ENCODE measurements at places on chromosomes 6 and 20.

- H3K27me3 ChIP-seq, result no peaks in the 10 kb centered on the region
- H3K4me3 ChIP-seq, result no peak overlapping the region
- H3K4me1 ChIP-seq, result no peaks in the 10 kb centered on the region
- peaks cover 17% of the 10 kb centered on the region for H3K36me3 ChIP-seq
- H3K27ac ChIP-seq, result no peak overlapping the region
These were observed 13.9 kb downstream of the PI16 start for GRCh38 chr6:36968266-36968977.

DNA sequence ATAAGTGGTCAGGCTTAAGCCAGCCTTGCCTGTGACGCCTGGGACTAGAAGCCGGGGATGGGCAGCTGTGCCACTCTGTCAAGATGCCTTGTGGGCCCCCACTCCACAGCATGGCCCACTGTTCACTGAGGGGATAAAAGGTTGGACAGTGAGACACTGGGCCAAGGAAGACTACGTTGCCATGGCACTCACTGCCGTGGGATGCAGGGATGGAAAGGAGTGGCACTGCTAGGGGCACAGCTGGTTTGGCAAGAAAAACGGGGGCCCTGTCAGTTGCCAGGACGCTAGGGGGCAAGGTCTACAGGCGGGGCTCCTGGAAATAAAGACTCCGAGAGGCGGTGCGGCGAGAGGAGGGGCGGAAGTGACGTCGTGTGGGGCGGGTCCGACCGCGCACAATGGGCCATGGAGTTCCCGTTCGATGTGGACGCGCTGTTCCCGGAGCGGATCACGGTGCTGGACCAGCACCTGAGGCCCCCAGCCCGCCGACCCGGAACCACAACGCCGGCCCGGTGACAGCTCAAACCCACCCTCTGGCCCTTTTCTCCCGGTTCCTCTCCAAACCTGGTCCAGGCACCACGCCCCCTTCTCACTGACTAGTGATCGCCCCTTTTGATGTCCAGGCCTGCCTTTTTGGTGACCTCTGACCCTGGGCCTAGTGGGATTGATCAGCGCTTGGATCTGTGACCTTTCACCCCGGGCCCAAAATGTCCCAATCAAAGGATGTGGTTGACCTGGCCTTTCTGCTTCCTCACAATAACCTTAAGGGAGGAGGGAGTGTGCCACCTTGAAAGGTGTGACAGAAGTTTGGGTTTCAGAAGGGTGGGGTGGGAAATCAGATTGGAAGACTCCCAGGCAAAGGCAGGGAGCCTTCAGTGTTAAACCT is at the start of gene ATAT1:
Gene ATAT1 (plus strand): TSS at position 391 of the 883 bp plus-strand sequence.
- peak within 1 kb of the TSS; percentile 93 for H3K4me3 ChIP-seq
- no peaks in the 10 kb centered on the region for H3K27me3 ChIP-seq
- peak within 1 kb of the TSS; percentile 98 for H3K27ac ChIP-seq
- peaks cover 20% of the 10 kb centered on the region for H3K36me3 ChIP-seq

DNA sequence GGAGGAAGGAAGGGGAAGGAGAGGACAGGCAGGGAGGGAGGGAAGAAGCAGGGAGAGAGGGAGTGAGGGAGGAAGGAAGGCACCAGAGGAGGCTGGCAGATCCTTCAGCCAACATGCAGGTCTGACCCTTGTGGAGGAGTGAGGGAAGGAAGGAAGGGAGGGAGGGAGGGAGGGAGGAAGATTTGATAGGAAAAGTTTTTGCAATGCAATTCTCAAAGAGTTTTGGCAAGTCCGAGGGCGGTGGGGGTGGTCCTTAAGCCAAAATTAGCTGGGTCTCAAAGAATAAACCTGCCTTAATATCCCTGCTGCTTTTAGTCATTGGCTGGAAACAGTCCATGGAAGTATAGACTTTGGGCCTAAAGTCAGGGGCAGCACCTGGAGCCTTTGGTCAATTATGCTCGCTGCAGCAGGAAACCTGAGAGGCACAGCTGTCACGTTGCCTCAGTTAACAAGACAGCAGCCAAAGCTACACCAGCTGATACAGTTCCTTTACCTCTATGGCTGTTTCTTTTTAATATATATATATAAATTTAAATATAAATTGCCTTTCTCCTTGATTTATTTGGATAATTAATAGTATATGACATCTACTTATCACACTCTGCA is 115.7 kb upstream of the RALGAPA2 start:
- DNase-seq, result no peak
- H3K4me3 ChIP-seq, result no peak overlapping the region
- H3K36me3 ChIP-seq, result peaks cover 2% of the 10 kb centered on the region
- no peaks in the 10 kb centered on the region for H3K4me1 ChIP-seq

GRCh38 chr6:140437619-140438345 is 1063.3 kb upstream of the CITED2 start:
- no peak overlapping the region for H3K27ac ChIP-seq
- H3K4me3 ChIP-seq, result no peak overlapping the region
- H3K4me1 ChIP-seq, result peaks cover 2% of the 10 kb centered on the region

DNA sequence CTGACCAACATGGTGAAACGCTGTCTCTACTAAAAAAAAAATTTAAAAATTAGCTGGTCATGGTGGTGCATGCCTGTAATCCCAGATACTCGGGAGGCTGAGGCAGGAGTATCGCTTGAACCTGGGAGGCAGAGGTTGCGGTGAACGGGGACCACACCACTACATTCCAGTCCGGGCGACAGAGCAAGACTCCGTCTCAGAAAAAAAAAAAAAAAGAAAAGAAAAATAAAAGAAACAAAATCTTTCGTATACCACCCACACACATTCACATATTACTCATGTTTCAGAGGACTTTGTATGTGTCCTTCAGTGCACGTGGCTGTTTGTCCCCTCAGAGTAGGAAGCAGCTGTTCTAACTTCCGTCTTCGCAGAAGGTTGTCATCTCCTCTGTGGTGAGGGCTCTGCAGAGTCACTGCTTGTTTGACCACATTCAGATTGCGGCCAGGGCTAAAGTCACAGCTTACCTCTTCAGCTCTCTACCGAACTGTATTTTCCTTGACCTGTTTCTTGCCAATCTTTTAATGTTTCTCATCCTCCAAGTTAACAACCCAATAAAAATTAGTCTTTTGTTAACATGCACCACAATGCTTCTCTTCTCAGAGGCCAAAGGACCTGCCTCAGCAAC is 36.6 kb upstream of the HIVEP1 start:
- no peak for DNase-seq
- H3K4me1 ChIP-seq, result peaks cover 2% of the 10 kb centered on the region
- H3K27ac ChIP-seq, result no peak overlapping the region
- H3K36me3 ChIP-seq, result no peaks in the 10 kb centered on the region
- no peak overlapping the region for H3K4me3 ChIP-seq

DNA sequence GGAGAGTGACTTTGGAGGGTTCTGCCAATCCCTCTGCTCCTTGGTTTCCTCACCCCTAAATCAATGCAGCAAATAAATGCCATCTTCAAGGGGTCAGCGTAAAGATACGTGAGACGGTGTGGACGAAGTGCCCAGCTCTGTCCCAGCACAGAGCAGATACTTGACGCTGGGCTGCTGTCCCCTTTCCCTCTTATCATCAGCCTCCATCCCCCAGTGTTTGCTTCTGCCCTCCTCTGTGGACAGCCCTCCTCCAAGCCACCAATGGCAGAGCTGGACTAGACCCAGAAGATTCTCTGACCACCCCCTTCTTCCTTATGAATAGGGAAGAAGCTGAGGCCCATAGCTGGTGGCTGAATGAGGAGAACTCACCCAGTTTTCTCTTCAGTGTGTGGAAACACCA is 17.7 kb upstream of the PI16 start:
- no peaks in the 10 kb centered on the region for H3K36me3 ChIP-seq
- no peak overlapping the region for H3K27ac ChIP-seq
- H3K4me1 ChIP-seq, result peaks cover 3% of the 10 kb centered on the region
- DNase-seq, result no peak
- H3K27me3 ChIP-seq, result peaks cover 6% of the 10 kb centered on the region

DNA sequence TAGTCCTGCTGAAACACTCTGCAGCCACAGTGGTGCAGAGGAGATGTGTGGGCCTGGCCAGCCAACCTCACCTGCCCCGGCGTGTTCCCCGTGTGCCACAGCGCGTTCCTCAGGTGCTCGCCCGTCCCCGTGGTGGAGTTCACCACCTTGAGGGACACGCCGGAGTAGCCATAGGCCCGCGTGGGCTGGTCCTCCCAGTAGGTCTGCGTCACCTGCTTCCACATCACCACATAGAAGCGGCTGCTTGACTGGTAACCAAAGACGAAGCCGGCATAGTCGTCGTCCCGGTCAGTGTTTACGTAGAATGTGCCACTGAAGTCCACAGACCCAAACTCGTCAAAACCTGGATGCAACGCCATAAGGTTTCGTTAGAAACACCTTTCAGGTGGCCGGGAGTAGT is 31.5 kb downstream of the THBS2 start:
- no peaks in the 10 kb centered on the region for H3K27me3 ChIP-seq
- peaks cover 1% of the 10 kb centered on the region for H3K4me1 ChIP-seq
- no peaks in the 10 kb centered on the region for H3K36me3 ChIP-seq
- H3K27ac ChIP-seq, result no peak overlapping the region
- no peak for DNase-seq

GRCh38 chr6:133504158-133504557 is 263.0 kb downstream of the EYA4 start:
- peaks cover 2% of the 10 kb centered on the region for H3K4me1 ChIP-seq
- H3K27me3 ChIP-seq, result peaks cover 2% of the 10 kb centered on the region
- no peak overlapping the region for H3K4me3 ChIP-seq
- H3K36me3 ChIP-seq, result no peaks in the 10 kb centered on the region
- H3K27ac ChIP-seq, result no peak overlapping the region

GRCh38 chr6:123462152-123462551 is 174.6 kb downstream of the TRDN start:
- peaks cover 2% of the 10 kb centered on the region for H3K4me1 ChIP-seq
- no peak overlapping the region for H3K4me3 ChIP-seq
- no peaks in the 10 kb centered on the region for H3K27me3 ChIP-seq
- H3K27ac ChIP-seq, result no peak overlapping the region

- H3K27me3 ChIP-seq, result peaks cover 16% of the 10 kb centered on the region
- peaks cover 17% of the 10 kb centered on the region for H3K4me1 ChIP-seq
- H3K27ac ChIP-seq, result no peak overlapping the region
- DNase-seq, result no peak
These were observed 252.6 kb downstream of the DLL1 start for GRCh38 chr6:170038251-170038650.

- H3K27me3 ChIP-seq, result peaks cover 25% of the 10 kb centered on the region
- H3K36me3 ChIP-seq, result no peaks in the 10 kb centered on the region
- no peak overlapping the region for H3K4me3 ChIP-seq
- no peak for DNase-seq
- H3K27ac ChIP-seq, result no peak overlapping the region
These were observed 9.7 kb downstream of the NOTCH4 start for GRCh38 chr6:32214126-32214525.

DNA sequence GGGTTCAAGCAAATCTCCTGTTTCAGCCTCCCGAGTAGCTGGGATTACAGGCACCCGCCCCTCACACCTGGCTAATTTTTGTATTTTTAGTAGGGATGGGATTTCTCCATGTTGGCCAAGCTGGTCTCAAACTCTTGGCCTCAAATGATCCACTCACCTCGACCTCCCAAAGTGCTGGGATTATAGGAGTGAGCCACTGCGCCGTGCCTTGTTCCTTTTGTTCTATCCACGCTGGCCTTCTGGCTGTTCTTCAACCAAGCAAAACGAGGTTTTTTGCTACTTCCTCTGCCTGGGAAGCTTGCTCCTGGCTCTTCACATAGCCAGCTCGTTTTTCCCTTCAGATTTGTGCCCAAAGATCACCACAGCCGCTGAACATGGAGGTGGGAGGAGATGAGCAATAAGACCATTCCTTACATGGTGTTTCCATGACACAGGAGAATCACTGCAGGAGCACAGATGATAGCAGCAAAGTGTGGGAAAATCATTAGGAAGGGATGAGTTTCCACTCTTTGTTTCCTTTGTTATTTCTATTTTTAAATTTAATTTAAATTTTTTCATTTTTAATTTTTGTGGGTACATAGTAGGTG is 201.0 kb upstream of the ZNF217 start:
- DNase-seq, result no peak
- no peak overlapping the region for H3K4me3 ChIP-seq
- no peaks in the 10 kb centered on the region for H3K27me3 ChIP-seq
- no peak overlapping the region for H3K27ac ChIP-seq
- no peaks in the 10 kb centered on the region for H3K36me3 ChIP-seq

DNA sequence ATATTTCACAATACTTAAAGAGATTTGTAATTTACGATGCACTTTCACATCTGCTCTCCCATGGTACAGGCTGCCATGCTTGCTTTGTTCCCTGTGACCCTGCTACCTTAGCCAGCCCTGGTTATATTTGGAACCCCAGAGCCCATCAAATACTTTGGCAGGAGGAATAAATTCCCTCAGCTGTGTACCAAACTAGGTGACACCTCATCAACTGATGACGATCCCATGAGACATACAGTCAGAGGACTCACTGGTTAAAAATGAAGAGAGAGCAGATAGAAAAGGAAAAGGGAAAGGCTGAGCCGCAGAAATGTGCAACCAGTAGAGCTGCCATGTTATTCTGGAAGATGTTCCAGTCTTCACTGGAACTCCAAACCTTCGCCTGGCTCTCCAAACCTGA is 120.0 kb downstream of the SIM1 start:
- peaks cover 26% of the 10 kb centered on the region for H3K4me1 ChIP-seq
- H3K4me3 ChIP-seq, result no peak overlapping the region
- no peak overlapping the region for H3K27ac ChIP-seq
- H3K27me3 ChIP-seq, result no peaks in the 10 kb centered on the region

DNA sequence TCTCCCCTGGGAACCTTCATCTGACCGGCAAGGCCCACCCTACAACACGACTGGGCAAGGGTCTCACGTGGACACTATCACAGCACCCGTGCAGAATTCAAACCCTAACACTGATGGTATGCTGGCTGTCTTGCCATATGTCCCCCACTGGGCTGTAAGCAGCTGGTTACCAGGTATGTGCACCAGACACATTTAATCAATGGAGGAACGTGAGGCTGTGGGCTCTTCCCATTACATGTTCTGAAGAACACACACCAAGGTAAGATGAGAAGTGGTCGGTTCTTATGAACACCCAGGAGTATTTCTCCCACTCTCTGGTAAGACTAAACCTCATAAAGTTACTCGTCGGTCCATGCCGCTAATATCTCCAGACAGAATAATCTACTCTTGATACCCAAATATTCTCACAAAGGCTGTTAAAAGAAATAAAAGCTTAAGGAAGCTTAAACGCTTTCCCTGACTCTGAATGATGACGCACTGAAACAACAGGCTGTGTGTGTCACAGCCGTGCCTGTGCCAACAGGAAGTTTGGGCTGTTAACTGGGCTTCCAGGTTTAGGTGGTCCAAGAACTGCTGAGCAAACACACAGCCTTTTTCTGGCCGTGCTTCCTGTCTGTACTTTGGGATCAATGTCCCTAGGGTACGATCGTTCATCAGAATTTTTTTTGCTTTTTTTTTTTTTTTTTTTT is 75.3 kb downstream of the SLC23A2 start:
- no peaks in the 10 kb centered on the region for H3K36me3 ChIP-seq
- H3K4me1 ChIP-seq, result peaks cover 1% of the 10 kb centered on the region
- no peak for DNase-seq
- no peak overlapping the region for H3K4me3 ChIP-seq
- no peaks in the 10 kb centered on the region for H3K27me3 ChIP-seq

All from progenitor cell of endocrine pancreas (in vitro differentiated cells).